CD4-positive, alpha-beta T cell treated with Interleukin-21 for 1 hour (primary cell): ENCODE measurements at places on chromosomes 2 and 18.
A peak's percentile ranks its signal among the peaks of the same experiment; 100 is the strongest.

GRCh38 chr18:21958707-21959450 lies 210.5 kb upstream of the GATA6 start:
- DNase-seq, result no peak

GRCh38 chr2:120352696-120353590 lies 7.0 kb downstream of the INHBB start:
- DNase-seq, result no peak

GRCh38 chr2:157245846-157246764 lies 11.4 kb upstream of the GALNT5 start:
- DNase-seq, result no peak

DNA sequence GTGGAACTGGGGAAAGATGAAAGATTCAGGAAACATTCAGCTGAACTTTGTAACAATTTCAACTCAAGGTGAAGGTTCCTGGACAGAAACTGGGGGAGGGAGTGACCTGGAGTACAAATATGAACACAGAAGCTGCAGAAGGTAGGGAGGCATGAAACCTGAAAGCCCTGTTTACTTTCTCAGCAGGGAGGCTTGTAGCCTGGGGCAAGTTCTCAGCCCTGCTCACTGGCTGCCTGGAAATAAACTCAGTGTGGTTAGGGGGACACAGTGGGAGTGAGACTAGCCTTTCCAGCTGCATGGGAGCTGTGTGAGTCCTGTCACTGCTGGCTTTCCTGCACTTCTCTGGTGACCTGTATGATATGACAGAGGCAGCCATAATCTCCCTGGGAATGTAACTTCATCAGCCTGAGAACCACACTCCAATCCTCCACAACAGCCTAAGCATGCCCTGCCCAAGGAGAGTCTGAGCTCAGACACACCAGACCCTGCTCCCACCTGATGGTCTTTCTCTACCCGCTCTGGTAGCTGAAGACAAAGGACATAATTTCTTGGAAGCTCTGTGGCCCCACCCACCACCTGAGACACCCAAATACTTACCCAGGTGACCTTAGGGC lies 77.0 kb downstream of the ZSWIM2 start:
- DNase-seq, result no peak

DNA sequence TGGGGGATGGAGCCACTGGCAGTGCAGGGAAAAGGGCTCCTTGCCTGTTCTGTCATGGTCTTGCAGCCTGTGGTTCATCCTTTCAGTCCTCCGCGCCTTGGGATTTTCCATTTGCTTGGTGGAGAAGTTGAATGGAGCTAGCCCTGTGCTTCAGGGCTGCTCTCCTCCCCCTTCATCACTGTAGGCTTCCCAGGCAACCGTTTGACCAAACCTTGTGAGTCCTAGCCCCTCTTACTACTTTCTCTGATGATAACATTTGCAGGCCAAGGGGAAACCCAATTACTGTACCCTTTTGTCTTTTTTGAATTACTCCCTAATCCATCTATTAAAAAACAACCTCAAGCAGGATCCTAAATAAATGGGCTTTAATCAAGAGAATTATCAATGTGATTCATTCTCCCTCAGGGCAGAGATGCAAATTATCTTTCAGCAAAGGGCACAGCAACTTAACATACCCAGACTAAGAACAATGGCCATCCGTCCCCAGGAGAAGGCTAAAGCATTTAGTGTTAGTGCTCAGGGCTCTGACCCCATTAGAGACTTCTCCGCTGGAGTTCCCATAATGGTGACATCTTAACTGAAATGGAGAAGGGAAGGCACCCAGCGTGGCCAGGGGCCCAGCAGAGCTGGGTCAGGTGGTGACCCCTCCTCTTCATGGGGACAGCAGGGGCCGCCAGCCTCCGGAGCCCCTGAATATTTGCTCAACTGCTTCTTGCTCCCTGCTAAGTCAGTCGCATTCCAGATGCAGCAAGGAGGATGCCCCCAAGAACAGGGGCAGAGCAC lies 40.7 kb downstream of the RHOB start:
- no peak for DNase-seq

DNA sequence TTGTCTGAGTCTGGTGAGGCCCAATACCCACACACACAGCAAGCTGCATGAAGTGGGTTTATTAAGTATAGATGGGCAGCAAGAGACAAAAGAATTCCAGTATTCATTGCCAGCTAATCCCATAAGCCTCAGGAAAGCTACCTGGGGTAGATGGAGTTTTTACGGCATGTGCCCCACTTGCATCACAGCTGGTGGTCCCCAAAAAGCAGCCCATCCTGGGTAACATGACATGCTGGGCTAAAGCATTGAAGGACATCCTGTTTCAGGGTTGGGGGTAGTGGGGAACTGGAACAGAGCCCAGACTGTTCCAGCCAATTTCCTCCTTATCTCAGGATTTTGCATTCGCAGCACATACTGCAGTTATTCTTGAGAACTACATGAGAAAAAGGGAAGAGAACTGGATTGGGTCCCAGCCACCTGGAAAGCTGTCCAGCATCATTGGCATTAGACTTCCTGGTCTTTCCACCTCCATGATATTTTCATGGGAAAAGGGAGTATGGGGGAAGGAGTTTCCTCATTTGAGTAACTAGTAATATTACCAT lies 240.1 kb upstream of the MMADHC start:
- no peak for DNase-seq

DNA sequence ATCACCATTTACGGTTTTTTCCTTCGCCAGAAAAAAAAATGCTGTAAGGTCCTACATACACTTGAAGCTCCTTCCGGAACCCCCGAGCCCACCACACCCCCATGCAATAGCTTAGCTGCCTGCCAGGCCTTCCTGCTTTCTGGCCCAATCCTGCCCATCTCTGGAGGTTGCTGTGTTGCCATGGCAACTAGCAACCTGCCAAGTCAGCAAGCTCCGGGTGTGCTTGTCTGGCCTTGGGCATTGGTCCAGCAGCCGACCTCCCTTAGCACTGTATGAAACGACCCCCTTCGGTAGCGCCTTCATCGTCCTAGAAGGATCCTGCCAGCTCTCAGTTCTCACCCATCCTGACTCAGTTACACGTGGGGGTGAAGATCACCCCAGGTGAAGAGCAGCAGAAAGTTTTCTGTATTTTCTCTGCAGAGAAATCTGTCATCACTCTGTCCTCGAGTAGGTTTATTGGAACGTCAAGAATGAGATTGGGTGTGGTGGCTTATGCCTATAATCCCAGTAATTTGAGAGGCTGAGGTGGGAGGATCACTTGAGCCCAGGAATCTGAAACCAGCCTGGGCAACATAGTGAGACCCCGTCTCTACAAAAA lies 47.4 kb upstream of the MTCL1 start:
- no peak for DNase-seq

GRCh38 chr2:219045937-219046550 lies 4.7 kb upstream of the CFAP65 start:
- DNase-seq, result no peak

GRCh38 chr18:5966514-5966913 lies 71.2 kb upstream of the TMEM200C start:
- DNase-seq, result no peak

- no peak for DNase-seq
Measured at GRCh38 chr2:14330884-14331283, 301.6 kb upstream of the LRATD1 start.

- DNase-seq, result peak; percentile 13
Measured at GRCh38 chr2:235106874-235107639, 155.2 kb downstream of the SH3BP4 start.

GRCh38 chr2:189297446-189297845 lies 117.9 kb upstream of the COL5A2 start:
- DNase-seq, result no peak

- no peak for DNase-seq
Measured at GRCh38 chr2:31534636-31535035, 46.1 kb downstream of the SRD5A2 start.

- peak; percentile 64 for DNase-seq
Measured at GRCh38 chr2:136242687-136243277, 124.8 kb upstream of the CXCR4 start.

- DNase-seq, result no peak
Measured at GRCh38 chr2:42906557-42907411, 114.4 kb upstream of the HAAO start.

DNA sequence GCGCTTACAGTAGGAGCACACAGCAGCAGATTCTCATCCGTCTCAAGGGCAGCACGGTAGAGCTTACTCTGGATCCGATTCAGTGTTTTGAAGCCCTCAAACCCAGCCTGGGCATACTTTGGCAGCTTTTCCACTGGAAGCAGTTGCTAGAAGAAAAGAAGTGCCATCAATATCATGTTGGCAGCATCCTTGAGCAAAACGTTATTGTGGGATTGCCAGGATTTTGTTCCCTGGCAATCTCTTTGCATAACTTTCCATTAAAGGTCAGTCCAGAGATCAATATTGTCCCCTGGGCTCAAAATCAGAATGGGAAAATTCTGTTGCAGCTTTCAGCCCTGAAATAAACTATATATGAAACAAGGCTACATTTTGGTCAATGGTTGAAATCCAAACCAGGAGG lies 8.4 kb downstream of the SNRNP200 start:
- DNase-seq, result no peak

DNA sequence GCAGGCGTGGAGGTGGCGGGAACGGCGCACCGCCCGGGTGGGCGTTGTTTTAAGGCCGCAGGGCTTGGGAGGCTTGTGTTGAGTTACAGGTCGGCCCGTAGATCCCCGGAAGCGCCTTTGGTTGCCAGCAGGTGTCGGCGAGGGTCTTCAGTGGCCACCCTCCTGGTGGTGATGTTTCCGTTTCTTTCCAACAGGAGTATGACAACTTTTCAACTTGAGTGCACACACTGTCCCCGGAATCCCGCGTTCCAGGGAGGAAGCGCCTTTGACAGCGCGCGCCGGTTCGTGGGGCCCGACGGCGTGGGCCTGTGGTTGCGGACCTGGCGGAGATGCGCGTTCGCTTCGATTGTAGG lies 1.0 kb upstream of the HDAC4 start:
- no peak for DNase-seq

- DNase-seq, result no peak
Measured at GRCh38 chr2:207251022-207251421, 85.3 kb upstream of the KLF7 start.

- DNase-seq, result no peak
Measured at GRCh38 chr2:105321875-105322646, 7.5 kb downstream of the TGFBRAP1 start.

DNA sequence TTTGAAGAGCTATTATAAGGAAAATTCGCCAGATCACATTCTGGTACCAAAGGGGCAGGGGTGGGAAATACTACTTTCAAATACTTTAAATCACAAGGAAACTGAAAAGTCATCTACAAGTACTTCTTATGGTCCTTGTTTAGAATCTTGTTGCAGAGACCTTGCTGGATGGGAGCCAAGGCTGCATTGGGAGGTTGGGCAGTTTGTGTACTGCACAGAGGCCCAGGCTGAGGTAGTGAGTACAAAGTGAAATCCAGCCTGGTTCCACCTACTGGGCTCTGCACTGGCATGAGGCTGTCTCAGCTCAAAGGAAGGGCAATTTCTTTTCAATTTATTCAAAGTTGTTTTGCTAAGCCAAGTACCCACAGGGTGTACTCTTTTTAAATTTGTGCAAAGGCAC lies 140.3 kb upstream of the DLX2 start:
- DNase-seq, result no peak

DNA sequence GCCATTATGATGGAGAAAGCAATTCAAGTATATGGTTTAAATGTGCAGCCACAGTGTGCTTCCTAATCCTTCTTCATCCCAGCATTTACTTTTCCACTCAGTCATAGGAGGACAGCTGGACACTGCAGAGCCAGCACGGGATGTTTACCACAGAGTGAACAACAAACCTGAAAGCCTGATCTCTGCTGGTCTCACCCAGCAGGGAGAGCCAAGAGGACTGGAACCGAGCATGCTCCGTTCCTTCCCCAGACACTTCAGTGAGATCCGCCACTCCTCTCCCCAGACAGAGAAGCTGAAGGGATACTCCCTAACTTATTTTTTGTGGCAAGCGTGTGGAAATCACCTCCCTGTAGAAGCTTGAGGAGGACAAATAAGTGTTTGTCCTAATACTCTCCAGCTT lies 23.2 kb upstream of the GORASP2 start:
- DNase-seq, result no peak

GRCh38 chr2:64501946-64502345 lies 22.2 kb upstream of the AFTPH start:
- no peak for DNase-seq

- no peak for DNase-seq
Measured at GRCh38 chr2:219470429-219470828, 28.3 kb upstream of the GMPPA start.
